ENCODE measurements at places on chromosomes 2 and 18.

DNA sequence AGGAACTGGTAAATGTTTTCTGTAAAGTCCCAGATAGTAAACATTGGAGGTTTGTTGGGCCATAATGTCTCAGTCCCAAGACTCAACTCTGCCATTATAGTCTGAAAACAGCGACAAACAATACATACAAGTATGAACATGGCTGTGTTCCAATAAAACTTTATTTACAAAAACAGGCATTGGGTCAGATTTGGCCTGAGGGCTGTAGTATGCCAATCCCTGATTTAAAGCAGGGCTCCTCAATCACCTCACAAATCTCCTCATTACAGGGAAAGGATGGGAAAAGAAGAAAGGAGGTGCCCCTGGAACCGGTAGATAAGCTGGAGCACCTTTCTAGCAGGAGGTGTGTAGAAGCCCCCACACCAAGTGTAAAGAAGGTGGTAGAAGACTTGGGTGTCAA lies 48.9 kb upstream of the UPP2 start:
- peaks cover 11% of the 10 kb centered on the region for H3K27me3 ChIP-seq
- no peak overlapping the region for H3K27ac ChIP-seq
- no peaks in the 10 kb centered on the region for H3K36me3 ChIP-seq
- no peak overlapping the region for H3K4me3 ChIP-seq
- DNase-seq = no peak
- H3K4me1 ChIP-seq = no peaks in the 10 kb centered on the region

- H3K27me3 ChIP-seq = no peaks in the 10 kb centered on the region
- no peak for DNase-seq
- no peak overlapping the region for H3K4me3 ChIP-seq
Measured at GRCh38 chr2:30310371-30310770, 79.0 kb downstream of the LBH start.

DNA sequence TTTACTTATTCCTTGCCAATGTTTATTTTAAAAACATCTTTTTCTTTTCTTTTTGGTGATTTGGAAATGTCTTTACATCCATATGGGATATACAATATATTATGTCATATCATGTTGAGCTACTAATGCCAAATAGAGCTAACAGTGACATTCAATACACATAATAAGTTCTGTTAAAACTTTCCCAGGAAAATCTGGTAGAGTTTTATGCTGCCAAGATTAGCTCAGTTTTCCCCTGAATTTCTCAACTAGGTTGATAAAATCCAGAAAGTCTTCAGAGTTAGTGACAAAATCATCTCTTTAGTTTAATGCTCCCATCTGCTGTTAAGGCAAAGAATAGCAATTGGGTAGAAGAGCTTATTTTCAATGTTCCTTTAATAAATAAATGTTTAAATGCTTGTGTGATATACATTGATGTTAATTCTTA lies 9.9 kb downstream of the COL3A1 start:
- no peak overlapping the region for H3K4me3 ChIP-seq
- H3K4me1 ChIP-seq = peaks cover 7% of the 10 kb centered on the region
- H3K36me3 ChIP-seq = no peaks in the 10 kb centered on the region
- no peak overlapping the region for H3K27ac ChIP-seq

DNA sequence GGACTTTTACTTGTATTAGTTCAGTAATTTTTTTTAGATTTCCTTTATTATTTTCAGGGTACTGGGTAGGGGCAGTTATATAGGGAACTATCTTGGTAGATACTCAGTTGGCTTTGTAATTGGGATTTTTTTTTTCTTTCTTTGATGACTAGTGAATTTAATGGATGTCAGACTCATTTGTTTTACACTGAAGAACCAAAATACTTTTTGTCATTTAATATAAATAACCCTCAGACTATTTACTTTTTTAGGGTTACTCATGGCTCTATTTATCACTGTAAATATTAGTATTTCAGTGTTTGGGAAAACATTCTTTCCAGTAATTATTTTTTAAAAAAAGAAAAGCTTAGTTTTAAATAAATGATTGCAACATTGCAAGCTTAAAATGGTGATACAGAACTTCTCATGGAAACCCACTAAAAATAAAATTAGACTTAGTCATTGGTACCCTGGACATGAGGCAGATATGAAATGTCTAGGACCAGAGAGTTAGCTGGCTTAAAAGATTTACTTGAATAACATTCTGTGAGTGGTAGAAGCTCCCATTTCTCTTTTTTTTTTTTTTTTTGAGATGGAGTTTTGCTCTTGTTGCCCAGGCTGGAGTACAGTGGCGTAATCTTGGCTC lies 74.4 kb upstream of the CYP20A1 start:
- DNase-seq = no peak
- H3K36me3 ChIP-seq = no peaks in the 10 kb centered on the region
- H3K27me3 ChIP-seq = no peaks in the 10 kb centered on the region
- no peak overlapping the region for H3K27ac ChIP-seq
- H3K4me1 ChIP-seq = no peaks in the 10 kb centered on the region

- peaks cover 19% of the 10 kb centered on the region for H3K36me3 ChIP-seq
- H3K27ac ChIP-seq = no peak overlapping the region
- no peak for DNase-seq
Measured at GRCh38 chr2:149585166-149585885, 2.2 kb downstream of the MMADHC start.

GRCh38 chr2:134137182-134137611 lies 116.7 kb upstream of the MGAT5 start:
- H3K36me3 ChIP-seq = no peaks in the 10 kb centered on the region
- peak overlapping the region; percentile 50 for H3K4me3 ChIP-seq
- H3K4me1 ChIP-seq = peaks cover 64% of the 10 kb centered on the region
- no peaks in the 10 kb centered on the region for H3K27me3 ChIP-seq
- peak overlapping the region; percentile 88 for H3K27ac ChIP-seq

All from activated T-cell treated with anti-CD3 and anti-CD28 coated beads, Interleukin-2, amount 50 U/mL, for 72 hours (primary cell).